Activated naive CD4-positive, alpha-beta T cell treated with anti-CD3 and anti-CD28 coated beads, Interleukin-2, amount 10 ng/mL, durations not matched to agents 7 days and 5 days (primary cell): ENCODE measurements at places on chromosomes 16 and 17.

DNA sequence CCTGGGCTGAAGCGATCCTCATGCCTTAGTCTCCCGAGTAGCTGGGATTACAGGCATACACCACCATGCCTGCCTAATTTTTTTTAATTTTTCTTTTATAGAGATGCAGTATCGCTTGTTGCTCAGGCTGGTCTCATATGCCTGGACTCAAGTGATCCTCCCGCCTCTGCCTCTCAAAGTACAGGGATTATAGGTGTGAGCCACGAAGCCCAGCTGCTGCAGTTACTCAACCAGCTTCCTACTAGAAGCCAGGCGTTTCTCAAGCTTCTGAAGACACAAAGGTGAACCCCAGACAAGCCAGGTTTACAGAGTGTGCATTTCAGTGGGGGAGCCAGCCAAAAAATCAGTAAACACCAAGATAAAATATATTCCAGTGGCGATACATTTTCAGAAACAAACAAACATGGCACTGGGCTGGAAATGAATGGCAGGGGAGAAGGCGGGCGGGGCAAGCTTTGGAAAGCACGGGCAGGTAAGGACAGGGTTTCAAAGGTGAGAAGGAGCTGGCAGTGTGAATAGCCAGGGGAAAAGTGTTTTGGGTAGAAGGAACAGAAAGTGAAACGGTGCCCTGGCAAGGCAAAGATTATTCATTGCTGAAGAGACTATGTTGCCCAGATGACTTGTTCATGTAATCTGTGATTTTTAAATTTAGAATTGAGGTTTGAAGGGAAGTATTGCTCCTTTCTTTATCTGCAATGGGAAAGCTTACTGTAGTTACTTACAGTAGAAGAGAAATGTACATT lies 471.1 kb downstream of the WWOX start:
- DNase-seq: no peak

GRCh38 chr16:19601083-19601976 lies 45.8 kb downstream of the VPS35L start:
- DNase-seq: peak; percentile 57

GRCh38 chr16:68281368-68282063 lies 17.2 kb downstream of the SLC7A6 start:
- peak; percentile 63 for DNase-seq

- DNase-seq: peak; percentile 53
Observed at GRCh38 chr17:46979147-46979863, at the start of gene RPRML. RPRML (minus strand) TSS chr17:46979253; CDS start chr17:46979007, 246 bp downstream.

- no peak for DNase-seq
Observed at GRCh38 chr16:5175266-5175665, 77.7 kb upstream of the EEF2KMT start.

GRCh38 chr17:70938336-70938735 lies 769.0 kb downstream of the KCNJ2 start:
- DNase-seq: no peak

GRCh38 chr16:30740364-30741251 lies 7.6 kb upstream of the PHKG2 start:
- DNase-seq: no peak
